ENCODE measurements at places on chromosomes 3 and 15. TPM values are rescaled to one million over a fixed set of nuclear protein-coding genes. Genes with fewer than 3 reads are reported as not detected.
A peak's percentile ranks its signal among the peaks of the same experiment; 100 is the strongest.

DNA sequence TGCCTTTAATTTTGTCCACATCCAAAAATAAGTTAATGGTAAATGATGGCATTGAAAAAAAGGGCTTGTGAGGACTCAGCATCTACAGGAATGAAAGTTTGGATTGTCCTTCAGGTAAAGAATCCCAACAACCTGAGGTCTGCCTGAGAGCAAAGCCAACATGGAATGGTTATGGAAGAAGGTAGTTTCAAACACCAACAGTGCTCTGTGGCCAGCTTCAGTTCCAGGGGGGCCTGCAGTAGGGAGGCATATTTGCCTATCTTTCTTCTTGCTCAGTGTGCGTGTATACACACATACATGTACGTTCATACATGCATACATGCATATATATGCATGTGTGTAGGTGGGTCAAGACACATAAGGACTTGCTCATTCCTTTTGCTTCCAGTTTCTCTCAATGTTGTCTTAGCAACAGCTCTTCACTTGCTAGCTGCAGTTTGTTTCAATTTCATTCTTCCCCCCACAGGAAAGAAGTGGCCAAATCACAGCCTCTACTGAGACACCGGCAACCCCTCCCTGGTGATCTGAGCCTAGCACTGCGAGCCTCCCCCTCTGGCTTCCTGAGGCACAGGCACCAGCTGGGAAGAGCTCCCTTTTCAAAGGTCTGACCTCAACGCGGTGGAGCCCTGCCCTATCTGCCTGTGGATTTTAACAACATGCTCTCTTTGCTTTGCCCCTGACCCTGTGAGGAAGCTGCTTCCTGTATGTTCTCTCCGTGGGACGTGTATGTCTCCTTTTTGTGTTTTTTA, 146.2 kb downstream of the KLF13 start:
- peak; percentile 67 for DNase-seq

DNA sequence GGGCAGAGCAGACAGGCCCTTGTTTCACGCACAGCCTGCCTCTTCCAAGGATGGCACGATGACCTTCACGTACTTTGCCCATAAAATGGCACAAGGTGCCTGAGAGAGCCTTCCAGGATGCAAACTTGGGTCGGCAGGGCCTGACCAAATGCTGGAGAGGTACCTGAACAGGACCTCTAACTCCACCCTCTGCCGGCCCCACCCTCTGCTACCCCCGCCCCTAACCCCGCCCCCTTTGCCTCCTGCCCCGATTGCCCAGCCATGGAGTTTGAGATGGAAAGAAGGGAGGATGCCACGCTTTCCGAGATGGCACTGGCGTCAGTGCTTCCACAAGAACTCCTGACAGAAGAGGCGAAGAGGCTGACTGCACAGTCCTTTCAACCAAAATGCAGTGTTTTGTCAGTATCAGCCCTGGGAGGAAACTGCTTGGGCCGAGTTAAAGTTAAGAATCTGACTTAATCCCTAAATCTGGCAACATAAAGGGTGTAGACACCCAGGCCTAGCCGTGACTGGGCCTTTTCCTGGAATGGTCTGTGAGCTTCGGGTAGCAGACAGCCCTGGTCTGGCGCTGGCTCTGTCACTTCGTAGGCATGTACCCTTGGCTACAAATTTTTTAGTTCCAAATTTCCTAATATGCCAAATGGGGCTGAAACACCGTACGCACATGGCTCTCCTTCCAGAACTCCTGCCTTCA, 230.3 kb upstream of the RGMA start:
- DNase-seq = no peak

Gene RSL24D1
- polyA plus RNA-seq = 99.5 TPM

Gene SLC2A2
- polyA plus RNA-seq = 11.0 TPM

- DNase-seq = peak; percentile 73
Measured at GRCh38 chr15:67863442-67863987, 23.7 kb upstream of the RNU6-1 start.

Gene MESP1
- polyA plus RNA-seq = 1.8 TPM

DNA sequence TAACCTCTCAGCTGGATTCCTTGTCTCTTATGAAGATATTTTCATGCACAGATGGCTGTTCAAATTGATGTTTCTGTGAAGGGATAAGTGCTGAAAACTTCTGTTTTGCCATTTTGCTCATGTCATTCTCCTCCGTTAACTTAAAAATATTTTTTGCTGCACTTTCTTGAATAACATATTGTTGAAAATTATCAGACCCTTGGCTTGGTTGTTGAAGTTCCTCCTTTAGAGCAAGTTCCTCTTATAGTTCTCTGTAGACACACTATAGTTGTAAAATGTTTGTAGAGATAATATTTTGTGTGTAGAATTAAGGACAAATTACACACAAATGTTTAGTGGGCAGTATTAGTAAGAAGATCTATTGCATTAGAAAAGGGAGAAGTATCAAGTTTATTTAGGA, 300.4 kb downstream of the SV2B start:
- no peak for DNase-seq

DNA sequence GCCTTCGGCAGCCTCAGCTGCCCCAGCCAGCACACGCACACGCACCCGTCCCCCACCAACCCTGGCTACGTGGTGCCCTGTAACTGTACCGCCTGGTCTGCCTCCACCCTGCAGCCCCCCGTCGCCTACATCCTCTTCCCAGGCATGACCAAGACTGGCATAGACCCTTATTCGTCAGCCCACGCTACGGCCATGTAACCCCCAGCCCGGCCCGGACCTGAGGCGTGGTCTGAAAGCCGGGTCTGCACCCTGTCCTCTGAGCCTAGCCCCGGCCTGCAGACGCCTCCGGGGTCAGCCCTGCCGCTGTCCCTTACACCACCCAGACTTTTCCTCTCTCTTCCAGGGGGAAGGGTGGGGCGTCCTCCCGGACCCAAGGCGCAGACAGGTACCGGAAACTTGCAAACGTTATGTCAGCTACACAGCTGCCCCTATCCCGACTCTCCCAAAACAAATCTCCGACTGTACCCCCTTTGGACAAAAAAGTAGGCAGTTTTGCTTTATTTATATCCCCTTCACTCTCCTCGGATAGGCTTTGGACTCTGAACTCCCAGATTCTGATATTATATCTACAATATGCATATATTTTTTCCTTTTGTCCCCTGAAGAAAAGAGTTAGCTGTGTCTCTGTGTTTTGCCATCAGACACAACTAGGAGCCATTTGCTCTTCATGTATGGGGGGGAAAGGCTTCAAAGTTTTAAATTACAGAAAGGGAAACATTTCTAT, 1.4 kb downstream of the SOX14 start:
- DNase-seq = no peak

Gene SAMMSON
- polyA plus RNA-seq = not detected

Gene PLSCR1
- polyA plus RNA-seq = 67.5 TPM

GRCh38 chr3:186976837-186977750, 46.8 kb downstream of the ST6GAL1 start:
- peak; percentile 84 for DNase-seq
